ENCODE measurements at places on chromosomes 2 and 18.

DNA sequence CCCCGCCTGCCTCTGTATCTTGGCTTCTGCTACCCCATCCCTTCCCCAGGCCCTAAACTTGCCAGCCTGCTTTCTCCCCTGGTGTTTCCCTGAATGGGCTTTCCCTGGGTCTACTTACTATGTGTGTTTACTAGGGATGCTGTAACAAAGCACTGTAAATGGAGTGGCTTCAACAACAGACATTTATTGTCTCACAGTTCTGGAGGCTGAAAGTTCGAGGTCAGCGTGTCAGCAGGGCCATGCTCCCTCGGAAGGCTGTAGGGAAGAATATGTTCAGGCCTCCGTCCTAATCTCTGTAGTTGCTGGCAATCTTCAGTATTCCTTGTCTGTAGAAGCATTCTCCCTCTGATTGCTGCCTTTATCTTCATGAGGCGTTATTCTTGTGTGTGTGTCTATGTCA, 113.6 kb downstream of the DDX1 start:
- DNase-seq: no peak

DNA sequence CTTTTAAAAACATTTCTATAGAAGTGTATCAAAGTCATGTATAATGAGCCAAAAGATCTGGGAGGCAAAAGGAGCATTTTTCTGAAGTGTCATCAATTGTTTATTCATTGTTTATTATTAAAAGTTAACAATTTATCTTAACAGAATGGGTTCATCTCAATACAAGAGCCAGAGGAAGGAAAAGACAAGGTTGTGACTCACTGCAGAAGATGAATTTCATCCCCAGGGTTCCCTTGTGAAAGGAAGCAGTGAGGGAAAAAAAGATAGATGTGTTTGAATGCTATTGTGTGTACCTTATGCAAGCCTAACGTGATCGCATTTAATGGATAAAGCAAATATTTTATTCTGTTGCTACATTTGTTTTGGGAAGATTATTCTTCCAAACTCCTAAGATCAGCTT, 286.3 kb downstream of the PIEZO2 start:
- no peak for DNase-seq

GRCh38 chr2:227876300-227876801, 4.9 kb downstream of the DAW1 start:
- no peak for DNase-seq

DNA sequence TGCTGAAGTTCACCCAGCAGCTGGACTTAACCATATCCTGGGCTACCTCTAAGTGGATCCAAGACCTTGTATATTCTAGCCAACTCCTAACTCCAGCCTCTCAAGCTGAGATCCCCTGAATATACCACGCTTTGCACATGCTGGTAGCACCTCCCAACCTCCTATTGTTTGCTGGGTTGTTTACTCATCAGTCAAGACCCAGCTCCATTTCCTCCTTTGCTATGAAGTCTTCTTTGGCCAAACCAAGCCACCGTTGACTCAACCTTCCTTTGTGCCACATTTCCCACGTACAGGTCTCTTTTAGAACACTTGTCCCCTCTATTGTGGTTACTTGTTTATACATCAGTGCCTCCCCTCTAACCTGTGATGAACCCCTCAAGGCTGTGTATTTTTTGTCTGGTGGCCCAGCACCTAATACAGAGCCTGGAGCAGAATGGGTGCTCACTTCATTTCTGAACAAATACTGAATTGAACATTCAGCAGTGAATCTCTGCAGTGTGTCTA, 267.8 kb upstream of the REV1 start:
- DNase-seq: no peak

GRCh38 chr18:75065251-75066000, 143.5 kb downstream of the PTGR3 start:
- no peak for DNase-seq
